Epithelial cell of esophagus (primary cell): ENCODE measurements at places on chromosomes 1 and 21.

DNA sequence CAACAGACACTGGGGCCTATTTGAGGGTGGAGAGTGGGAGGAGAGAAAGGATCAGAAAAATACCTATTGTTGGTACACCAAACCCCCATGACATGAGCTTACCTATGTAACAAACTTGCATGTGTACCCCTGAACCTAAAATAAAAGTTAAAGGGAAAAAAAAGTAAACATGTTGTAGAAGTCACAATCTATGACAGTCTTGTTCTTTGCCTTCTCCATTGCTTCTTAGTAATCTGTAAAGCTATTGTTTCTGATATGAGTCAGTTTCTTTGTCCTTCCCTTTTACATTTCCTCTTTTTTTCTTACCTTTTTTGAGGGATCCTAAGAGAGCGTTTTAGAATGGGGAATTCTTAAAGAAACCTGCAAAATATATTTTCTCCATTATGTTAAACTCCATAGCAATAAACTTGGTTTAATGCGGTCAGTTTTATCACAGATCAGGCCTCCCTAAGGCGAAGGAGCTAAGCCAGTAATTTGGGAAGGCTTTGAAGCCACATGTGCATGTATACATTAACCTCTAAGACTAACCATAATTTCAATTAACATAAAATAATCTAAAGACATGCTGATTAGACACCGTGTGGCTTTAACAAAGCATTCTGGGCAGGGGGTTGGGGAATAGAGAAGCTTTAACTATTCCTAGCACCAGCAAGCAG lies 77.8 kb upstream of the C1orf105 start:
- DNase-seq, result peak; percentile 13

- no peak for DNase-seq
Observed at GRCh38 chr1:104136621-104137020, 386.9 kb downstream of the AMY1C start.

DNA sequence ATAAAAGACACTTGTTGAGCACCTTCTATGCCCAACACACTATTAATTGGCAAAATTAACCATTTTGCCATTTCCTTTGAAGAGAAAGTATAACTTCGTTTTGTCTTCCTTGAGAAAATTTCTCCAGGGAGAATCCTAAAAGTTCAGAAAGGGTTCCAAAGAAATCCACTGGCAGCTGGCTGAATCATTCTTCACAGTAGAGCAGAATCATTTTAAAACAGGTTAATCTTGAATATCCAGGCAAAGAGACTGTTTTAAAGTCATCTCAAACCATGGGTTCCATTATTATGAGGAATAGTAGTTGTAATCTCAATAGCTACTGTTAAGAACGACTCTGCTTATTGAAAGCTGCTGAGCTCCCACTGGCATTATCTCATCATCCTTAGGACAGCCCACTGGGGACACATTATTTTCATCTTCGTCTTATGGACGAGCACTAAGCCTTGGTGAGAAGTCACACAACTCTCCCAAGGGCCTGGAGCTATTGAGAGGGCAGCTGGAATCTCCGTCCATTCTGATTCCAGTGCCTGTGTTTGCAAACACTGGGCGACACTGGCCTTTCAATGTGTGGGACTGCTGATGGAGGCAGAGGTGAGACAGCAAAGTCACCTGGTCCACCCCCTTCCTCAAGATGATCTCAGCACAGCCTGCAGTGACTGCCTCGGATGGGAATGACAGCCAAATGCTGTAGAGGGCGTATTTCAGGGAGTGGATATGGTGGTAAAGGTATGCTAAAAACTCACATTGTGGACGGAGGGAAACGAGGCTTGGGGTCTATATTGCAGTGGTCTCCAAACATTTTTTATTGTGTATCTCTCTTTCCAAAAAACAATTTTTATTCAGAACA lies 15.3 kb upstream of the PGBD5 start:
- DNase-seq, result no peak

DNA sequence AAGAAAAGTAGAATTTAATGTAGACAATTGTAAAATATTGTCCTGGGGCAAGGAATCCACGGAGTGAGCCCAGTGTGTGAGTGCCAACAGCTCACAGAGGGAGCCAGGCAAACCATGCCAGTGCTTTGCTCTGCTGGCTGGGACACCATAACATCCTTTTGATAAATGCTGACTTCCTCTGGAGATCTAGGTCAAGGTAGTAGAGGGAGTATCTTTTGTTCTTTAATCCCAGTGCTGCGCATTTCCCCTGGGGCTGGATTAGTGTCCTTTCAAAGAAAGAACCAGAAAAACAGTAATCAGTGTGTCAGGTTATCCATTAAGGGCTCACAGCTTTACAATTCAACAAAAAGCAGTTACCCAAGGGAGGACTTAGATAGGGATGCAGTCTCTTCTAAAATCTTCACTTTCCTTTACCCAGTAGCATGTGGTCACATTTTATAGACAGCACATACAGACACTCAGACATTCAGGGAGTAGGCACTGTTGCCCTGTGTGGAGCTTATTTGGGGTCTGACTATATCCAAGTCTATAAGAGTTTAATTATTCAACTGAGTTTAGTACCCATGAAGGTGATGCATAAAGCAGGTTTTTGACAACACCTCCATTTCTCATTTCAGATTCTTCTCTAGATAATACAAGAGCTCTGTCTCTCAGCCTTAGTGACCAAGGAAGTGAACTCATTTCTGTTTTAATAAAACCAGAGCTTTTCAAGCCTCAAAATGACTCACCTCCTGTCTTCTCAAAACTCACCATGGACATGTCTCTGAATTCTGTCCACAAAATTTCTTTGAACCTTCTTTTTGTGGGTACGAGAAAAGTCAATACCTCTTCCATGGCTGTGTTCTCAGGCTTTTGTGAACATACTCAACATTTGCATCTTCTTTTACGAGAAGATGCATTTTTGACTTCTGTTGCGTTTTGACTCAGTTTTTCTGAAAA lies 215.3 kb downstream of the BRINP2 start:
- peak; percentile 55 for DNase-seq

DNA sequence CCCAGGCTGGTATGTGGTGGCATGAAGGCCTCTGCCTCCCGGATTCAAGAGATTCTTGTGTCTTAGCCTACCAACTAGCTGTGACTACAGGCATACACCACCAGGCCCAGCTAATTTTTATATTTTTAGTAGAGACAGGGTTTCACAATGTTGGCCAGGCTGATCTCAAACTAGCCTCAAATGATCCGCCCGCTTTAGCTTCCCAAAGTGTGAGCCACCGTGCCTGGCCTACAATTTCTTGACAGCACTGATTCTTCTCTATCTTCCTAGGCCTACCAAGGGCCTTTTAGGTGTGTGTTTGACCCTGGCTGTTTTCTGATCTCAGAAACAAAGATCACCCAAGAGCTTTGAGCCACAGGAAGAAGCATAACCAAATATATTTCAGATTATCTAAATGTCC lies 540.8 kb upstream of the ADAMTS5 start:
- DNase-seq, result no peak

DNA sequence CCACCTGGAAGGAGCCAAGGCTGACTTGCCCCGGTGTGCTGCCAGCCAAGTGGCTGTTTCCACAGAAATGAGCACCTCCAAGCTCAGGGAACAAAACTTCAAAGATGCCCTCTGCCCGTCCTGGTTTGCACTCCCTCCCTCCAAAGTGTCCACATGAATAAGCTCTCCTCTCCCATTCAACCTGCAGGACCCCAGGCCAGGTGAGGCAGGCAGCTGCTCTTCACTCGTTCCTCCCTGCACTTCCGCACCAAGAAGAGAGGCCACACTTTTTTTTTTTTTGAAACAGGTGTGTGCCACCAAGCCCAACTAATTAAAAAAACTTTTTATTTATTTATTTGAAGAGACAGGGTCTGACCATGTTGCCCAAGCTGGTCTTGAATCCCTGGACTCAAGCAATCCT lies 18.5 kb upstream of the CLIC4 start:
- no peak for DNase-seq

- peak; percentile 57 for DNase-seq
Observed at GRCh38 chr1:164712131-164713036, 153.4 kb downstream of the PBX1 start.

DNA sequence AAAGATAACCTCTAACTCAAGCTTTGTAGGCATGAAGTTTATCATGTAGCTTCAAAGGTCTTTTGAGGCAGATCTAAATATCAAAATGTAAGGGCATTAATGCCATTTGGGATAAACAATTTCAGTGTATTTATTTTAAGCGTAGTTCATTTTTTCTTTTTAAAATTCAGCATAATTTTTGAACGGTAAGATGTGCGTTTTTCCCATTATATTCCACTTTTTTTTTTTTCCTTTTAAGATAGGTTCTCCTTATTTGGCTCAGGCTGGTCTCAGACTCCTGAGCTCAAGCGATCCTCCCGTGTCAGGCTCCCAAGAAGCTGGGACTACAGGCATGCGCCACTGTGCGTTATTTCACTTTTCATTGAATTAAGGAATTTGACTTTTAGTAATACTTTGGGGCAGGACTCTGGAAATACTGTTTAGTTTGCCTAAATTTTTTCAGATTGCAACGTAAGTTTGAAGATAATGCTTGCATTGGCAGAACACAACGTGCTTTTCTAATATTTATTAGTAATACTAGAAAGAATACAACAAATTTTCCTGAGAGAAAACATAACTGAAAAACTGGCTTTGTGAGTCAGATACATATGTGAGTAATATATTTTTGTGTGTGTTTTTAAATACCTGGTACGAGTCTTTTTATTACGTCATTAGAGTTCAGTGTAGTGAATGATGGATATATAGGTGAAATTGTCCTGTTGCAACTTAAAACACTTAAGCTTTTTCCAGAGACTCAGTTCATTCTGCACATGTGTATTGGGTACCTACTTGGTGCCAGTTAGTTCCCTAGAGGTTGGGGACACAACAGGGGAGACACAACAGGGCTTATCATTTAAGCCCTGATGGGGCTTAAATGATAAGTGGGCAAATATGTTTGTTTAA lies 2.2 kb downstream of the RALGPS2 start:
- peak; percentile 75 for DNase-seq

DNA sequence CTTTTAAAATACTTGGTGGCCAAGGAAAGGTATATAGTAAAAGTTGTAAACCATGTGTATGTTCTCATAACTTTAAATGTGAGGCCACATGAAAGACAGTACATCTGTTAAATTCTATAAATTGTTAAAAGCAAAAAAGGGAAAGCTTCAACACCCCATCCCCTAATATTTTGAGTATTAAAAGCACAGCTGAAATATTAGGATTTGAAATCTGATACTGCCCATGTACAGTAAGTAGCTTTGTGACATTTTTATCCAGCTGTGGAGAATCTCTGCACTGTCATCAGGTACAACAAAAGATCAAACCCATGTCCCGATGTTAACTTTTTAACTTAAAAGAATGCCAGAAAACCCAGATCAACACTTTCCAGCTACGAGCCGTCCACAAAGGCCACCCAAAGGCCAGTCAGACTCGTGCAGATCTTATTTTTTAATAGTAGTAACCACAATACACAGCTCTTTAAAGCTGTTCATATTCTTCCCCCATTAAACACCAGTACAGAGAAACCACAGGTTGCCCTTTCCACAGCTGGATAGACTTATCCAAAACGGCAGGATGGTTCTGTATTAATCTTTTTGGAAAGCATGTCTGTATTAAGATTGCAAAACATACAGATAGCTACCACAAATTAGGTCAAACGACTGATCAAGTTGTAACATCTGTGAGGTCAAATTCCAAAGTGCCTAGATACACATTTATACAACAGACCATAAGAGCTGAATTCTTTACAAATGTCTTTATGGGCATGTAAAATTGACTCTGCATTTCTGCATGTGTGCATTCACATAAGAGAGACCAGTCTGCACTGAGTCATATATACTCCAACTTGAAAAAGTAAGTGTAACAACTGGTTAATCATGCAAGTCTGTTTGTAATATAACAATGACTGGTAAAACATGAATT lies 5.2 kb downstream of the IRF2BP2 start:
- peak; percentile 65 for DNase-seq

GRCh38 chr1:189429610-189430009 lies 1048.1 kb downstream of the BRINP3 start:
- DNase-seq, result peak; percentile 73

DNA sequence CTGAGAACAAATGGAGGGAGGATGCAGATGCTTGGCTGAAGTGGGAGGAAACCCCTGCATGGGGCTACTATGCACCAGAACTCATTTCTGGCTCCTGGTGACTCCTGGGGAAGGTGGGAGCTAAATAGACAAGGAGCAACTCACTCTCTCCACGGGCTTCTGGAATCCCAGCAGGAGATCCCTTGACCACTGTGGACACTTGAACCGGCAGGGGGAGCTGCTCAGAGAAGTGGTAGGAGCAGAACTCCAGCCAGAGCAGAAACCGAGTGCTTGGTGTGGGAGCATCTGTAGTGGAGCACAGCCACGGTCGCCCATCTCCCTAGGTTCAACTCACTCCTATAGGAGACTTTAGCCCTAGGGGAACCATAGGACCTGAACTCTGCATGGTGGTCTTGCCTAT lies 205.6 kb upstream of the GJB5 start:
- peak; percentile 21 for DNase-seq

DNA sequence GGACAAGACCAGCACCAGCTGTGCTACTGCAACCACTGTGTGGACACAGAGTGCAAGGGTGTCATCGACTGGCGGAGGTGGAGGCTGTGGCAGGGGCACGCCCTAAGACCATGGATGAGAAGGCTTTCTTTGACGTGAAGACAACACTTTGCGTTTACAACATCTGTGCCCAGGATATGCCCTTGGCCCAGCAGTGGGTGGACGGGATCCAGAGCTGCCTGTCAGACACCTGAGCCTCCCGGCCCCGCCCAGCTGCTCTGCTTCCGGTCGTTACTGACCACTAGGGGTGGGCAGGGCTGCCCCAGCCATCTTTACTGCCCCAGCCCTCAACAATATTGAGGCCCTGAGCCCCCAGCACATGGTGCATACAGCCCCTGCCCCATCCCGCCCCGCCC lies 21.4 kb upstream of the NPPB start:
- DNase-seq, result no peak

GRCh38 chr1:80462006-80462405 lies 1338.7 kb upstream of the ADGRL2 start:
- no peak for DNase-seq

- DNase-seq, result peak; percentile 63
Observed at GRCh38 chr1:119367432-119368124, 1.0 kb upstream of the HAO2 start.

DNA sequence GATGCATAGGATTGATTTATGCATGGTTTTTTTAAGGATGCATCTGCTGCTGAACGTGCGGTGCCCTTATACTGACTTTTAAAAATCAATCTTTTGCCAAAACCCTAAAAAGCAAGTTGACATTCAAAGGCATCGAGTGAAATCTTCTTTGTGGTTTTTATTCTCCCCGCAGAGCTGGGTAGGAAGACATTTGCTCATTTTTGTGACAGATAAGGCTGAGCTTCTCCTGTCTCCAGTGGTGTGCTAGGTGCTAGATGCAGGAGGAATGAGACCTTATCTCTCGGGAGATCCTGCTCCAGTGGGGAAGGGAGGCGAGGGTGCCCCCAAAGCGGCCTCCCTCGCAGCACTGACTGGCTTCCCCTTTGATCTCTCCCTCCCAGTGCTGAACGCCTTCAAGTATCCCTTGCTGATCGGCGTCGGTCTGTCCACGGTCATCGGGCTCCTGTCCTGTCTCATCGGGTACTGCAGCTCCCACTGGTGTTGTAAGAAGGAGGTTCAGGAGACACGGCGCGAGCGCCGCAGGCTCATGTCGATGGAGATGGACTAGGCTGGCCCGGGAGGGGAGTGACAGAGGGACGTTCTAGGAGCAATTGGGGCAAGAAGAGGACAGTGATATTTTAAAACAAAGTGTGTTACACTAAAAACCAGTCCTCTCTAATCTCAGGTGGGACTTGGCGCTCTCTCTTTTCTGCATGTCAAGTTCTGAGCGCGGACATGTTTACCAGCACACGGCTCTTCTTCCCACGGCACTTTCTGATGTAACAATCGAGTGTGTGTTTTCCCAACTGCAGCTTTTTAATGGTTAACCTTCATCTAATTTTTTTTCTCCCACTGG lies 14.9 kb upstream of the CD101 start:
- DNase-seq, result no peak

- no peak for DNase-seq
Observed at GRCh38 chr1:167635156-167635648, 5.2 kb downstream of the RCSD1 start.
